CD8-positive, alpha-beta memory T cell (primary cell): ENCODE measurements at places on chromosomes 5 and 9. TPM values are rescaled to one million over a fixed set of nuclear protein-coding genes. Genes with fewer than 3 reads are reported as not detected.

DNA sequence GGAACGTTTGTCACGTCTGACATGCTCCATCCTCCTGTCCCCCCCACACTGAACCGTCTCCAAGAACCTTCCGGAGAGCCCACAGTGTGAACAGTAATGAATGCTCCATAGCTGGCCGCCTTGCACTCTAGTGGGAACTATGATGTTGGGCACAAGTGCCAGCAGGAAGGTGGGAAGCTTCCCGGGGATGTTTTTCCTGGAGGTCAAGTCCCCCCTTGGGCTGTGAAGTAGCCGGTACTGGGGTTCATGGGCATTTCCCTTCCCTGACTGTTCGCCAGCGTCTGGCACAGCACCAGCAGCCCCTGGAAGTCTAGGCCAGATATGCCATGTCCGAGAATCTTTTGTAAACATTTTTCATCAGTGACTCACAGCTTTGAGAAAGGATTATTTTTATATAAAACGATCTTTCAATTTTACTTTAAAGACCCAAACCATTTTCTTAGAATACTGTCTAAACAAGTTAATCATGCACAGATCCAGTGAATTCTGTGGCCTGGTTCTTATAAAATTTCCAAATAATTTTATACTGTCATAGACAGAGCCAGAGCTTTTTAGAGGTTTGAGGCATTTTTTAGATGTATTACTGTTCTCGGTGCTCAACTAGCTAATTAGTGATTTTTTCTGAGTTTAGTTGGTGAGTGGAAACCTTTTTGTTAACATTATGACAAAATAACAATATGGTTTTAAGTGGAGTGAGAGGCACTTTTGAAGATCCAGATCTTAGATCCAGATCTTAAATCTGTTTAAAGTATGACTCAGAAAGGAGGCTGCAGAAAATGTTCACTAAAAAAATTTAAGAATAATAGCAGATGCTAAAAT, 11.6 kb downstream of the ABL1 start:
- DNase-seq: no peak

HNRNPA0 gene
- polyA plus RNA-seq: 20.1 TPM

GRCh38 chr5:141876628-141877355, 1.4 kb downstream of the PCDH1 start:
- DNase-seq: no peak

SLC34A3 gene
- not detected for polyA plus RNA-seq

GRCh38 chr5:139443831-139444453, 4.6 kb upstream of the DNAJC18 start:
- DNase-seq: no peak

- no peak for DNase-seq
Observed at GRCh38 chr9:18202924-18203323, 271.0 kb upstream of the ADAMTSL1 start.

PCSK5 gene
- polyA plus RNA-seq: 1.9 TPM

DNA sequence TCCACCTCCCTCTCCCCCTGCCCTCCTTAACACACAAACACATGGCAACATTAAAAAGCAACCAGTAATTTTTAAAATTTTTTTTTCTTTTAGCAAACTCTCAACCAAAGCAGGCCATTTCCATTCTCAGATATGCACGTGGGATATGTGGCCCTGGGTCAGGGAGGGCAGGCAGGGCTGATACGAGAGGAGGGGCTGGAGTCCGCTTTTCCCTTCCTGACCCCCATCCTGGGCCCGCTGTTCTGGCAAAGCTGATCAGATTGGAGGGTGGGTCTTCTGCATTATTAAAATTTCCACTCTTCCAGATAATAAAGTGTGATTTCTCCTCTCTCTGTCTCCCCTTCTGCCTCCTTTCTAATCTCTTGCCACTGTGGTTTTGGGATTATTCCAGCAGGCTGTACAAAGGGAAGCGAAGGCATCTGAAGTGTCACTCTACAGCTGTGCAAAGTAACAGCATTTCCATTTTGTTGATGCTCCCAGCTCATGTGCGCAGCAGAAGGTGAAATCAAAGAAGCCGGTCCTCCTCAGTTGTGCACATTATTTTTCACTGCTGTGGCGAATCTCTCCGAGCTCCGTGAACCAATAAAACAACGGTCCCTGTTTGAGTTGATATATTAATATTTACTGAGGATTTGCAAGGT, 12.0 kb downstream of the IRX1 start:
- no peak for DNase-seq

DNA sequence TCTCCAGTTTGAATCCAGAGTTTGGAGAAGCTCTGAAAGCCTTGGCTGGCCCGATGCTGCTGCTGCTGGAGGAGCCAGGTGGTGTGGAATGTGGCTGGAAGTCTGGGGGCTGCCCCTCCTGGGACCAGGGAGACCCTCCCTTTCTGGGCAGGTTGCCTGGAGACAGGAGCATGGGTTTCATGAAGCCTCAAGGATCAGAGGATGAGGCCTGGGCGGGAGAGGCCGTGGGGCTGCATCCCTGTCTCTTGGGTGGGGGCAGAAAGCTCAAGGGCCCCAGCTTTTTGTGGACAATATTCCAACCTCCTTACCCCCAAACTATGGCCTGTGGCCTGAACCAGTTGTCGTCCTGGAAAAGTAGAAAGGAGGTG, 10.1 kb downstream of the FGF18 start:
- no peak for DNase-seq

DNA sequence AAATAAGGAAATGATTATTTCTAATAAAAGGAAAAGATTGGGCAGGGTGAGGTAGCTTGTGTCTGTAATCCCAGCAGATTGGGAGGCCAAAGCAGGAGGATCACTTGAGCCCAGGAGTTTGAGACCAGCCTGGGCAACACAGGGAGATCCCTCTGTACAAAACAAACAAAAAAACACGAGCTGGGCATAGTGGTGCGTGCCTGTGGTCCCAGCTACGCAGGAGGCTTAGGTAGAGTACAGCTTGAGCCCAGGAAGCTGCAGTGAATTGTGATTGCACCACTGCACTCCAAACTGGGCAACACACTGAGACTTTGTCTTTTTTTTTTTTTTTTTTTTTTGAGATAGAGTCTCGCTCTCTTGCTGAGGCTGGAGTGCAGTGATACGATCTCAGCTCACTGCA, 18.8 kb downstream of the GDA start:
- DNase-seq: no peak

- no peak for DNase-seq
Observed at GRCh38 chr5:122751293-122751782, 23.5 kb upstream of the SNX2 start.

- DNase-seq: no peak
Observed at GRCh38 chr5:139131062-139131461, 67.1 kb downstream of the SIL1 start.

RAI14 gene
- polyA plus RNA-seq: 0.58 TPM

- DNase-seq: no peak
Observed at GRCh38 chr5:173875189-173875588, 13.0 kb upstream of the CPEB4 start.

DNA sequence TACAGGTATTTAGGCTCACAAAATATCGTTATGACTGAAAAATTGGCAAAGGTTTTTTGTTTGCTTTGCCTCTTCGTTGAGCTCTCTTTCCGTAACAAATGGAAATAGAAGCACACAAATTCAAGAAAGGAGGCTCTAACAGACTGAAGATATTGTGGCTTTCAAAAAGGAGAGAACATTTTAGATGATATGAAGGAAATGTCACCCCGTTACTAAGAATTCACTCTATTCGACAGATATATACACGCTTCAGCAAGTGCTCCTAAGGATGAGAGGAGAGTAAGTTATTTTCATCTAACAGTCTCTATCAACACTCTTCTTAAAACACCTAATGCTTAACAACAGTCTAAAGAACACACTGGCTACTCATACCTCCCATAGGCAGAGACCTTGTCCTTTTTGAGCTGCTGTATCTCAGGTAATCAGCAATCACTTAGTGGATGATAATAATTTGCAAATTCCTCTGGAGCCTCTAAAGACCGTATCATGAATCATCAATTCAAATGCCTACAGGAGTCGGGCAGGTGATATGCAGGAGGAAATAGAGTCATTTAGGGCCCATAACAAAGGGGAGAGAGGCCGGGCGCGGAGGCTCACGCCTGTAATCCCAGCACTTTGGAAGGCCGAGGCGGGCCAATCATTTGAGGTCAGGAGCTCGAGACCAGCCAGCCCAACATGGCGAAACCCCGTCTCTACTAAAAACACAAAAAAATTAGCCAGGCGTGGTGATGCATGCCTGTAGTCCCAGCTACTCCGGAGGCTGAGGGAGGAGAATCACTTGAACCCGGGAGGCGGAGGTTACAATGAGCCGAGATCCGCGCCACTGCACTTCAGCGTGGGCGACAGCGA, 1.4 kb upstream of the HSDL2 start:
- no peak for DNase-seq

CRB2 gene
- polyA plus RNA-seq: 0.05 TPM

- DNase-seq: no peak
Observed at GRCh38 chr5:111392181-111392580, 120.2 kb downstream of the STARD4 start.

GRCh38 chr9:81538890-81539289, 150.5 kb downstream of the TLE1 start:
- no peak for DNase-seq

GRCh38 chr5:114657342-114658130, 295.7 kb downstream of the KCNN2 start:
- DNase-seq: no peak

GRCh38 chr9:113219969-113220368, 1.1 kb downstream of the FKBP15 start:
- DNase-seq: no peak

- DNase-seq: no peak
Observed at GRCh38 chr5:178389796-178390195, 157.2 kb upstream of the PHYKPL start.

- no peak for DNase-seq
Observed at GRCh38 chr9:8826281-8826680, 1026.7 kb upstream of the DMAC1 start.

- DNase-seq: no peak
Observed at GRCh38 chr5:10634050-10634449, 70.2 kb downstream of the ANKRD33B start.

DNA sequence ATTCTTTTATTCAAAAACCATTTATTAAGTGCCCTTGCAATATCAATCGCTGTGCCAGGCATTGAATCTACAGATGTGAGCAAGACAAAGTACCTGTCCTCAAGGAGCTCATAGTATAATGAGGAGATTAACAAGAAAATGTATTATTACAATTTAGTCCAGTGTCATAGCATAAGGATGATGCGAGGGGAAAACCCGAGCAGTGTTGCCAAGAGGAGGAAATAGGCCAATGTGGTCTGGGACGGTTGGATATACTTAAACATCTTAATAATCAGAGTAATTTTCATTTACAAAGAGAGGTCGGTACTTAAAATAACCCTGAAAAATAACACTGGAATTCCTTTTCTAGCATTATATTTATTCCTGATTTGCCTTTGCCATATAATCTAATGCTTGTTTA, 18.5 kb downstream of the CD274 start:
- DNase-seq: no peak

- no peak for DNase-seq
Observed at GRCh38 chr5:127942246-127943060, 141.1 kb upstream of the SLC12A2 start.

GRCh38 chr5:98231089-98231488, 542.4 kb upstream of the RGMB start:
- DNase-seq: no peak

DNA sequence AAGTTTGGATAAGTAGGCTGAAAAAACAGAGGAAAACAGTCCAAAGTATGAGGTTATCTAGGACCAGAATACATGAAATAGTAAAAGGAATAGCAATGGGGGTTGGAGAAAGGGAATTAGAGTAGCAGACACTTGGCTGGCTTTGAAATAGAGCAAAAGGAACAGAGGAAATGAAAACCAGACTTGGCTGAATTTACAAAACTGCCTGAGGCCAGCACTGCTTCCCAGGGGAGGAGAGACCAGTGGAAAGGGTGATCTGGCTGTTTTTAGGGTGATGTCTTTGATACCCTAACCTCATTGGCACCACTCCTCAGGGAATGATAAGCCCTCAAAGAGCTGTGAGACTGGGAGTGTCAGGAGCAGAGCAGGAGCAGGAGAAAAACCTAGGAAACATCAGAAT, 413.4 kb upstream of the SLC30A5 start:
- no peak for DNase-seq

IFNB1 gene
- polyA plus RNA-seq: not detected

DNA sequence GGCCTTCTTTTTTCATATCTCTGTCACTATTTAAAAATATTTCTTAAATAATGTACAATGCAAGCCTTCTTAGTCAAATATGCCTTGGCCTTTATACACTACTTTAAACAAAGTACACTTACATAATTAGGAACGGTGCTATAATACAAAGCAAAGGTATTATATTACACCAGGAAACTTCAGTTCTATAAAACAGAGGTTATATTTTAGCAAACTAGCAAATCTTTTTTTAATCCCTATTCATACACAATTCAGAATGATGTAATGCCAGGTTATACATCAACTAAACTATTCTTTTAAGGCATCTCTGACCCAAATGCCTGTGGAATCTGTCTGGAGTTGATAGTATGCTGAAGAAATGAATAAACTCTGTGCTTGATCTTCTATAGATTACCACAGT, 10.7 kb upstream of the LURAP1L start:
- no peak for DNase-seq

DNA sequence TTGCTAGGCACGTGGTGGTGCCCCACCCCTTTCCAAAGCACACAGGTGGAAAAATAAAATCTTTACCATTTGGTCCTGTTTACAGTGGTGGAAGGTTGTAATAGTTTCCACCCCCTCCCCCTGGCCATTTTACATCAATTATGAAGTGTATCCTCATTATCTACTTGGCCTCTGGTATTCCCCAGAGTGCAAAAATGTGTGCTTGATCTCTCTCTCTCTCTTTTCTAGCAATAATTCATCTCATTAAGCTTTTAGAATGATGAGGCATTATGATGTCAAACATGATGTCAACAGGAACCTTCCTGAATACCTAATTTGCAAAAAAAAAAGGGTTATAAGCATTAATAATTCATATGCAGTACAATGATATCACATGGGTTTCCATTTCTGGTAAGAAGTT, 3.1 kb downstream of the PDE8B start:
- DNase-seq: no peak

GRCh38 chr5:147391781-147392180, 118.1 kb downstream of the DPYSL3 start:
- DNase-seq: no peak

LCN1 gene
- not detected for polyA plus RNA-seq

FCN2 gene
- not detected for polyA plus RNA-seq
